Renal pelvis (tissue), 12 donors: ENCODE measurements at places on chromosomes 6 and 20. TPM values are rescaled to one million over a fixed set of nuclear protein-coding genes. Genes with fewer than 3 reads are reported as not detected.
A peak's percentile ranks its signal among the peaks of the same experiment; 100 is the strongest.

DNA sequence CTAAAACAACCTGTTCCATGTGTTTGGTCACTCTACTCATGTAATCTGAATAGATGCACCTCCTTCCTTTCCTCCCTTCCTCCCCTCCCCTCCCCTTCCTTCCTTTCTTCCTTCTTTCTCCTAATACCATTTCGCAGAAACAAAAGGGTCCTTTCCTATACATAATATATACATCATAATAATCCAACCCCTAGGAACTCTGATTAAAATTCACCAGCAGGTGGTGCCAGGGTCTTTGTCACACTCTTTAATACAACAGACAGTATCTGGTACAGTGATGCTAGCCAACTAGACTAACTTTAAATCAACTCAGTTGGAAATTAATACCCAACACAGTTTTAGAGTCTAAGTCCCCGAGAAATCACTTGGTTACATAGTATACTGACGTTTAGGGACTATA lies 181.2 kb upstream of the SHLD1 start:
- peak; percentile 53 for DNase-seq

DNA sequence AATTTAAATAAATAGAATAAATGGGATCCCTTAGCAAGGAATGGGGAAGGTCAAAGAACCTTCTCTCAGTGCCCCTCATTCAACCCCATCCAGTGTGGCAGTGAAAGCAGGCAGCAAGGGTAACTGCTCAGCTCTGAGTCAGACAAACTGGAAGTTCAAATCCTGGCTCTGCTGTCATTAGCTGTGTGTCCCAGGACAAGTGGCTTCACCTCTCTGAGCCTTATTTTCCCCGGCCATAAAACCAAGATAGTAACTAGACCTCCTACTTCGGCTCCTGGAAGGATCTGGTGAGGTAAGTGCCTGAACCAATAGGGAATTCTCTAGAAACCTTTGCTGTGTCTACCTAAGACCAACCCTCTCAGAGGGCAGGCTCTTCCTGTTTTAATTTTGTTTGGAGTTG lies 4.1 kb downstream of the GHRH start:
- no peak for DNase-seq

DNA sequence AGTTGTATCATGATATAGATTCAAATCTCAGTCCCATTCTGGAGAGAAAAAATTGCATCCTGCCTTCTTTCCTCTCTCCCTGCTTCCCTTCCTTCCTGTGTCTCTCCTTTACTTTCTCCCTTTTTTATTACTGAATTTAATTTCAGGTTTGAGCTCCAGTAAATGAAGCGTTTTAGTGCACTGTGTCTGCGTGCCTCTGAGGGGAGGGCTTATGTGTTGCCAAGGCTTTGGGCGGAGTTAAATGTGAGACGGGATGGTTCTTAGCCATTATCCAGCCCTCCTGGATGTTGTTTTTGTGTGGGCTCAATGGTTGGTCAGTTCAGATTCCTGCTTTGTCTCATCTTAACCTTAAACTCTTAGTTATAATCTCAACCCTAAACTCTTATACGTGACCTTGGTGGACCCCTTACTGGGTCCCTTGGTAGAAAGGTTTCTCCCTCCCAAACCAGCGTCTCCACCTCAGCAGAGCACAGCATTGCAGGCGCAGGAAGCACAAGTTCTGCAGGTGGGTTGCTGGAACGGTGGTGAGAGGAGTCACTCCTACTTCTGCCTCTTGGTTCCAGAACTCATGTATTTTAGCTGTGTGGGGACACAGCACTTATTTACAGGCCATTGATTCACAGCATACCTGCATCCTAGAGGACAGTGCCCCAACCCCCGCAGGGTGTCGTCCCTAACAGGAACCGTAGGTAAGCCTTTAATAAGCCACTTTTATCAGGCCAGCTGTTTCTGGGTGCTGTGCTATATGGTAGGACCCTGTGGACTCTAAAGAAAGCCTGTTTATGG lies 68.5 kb downstream of the DNAH8 start:
- no peak for DNase-seq

DNA sequence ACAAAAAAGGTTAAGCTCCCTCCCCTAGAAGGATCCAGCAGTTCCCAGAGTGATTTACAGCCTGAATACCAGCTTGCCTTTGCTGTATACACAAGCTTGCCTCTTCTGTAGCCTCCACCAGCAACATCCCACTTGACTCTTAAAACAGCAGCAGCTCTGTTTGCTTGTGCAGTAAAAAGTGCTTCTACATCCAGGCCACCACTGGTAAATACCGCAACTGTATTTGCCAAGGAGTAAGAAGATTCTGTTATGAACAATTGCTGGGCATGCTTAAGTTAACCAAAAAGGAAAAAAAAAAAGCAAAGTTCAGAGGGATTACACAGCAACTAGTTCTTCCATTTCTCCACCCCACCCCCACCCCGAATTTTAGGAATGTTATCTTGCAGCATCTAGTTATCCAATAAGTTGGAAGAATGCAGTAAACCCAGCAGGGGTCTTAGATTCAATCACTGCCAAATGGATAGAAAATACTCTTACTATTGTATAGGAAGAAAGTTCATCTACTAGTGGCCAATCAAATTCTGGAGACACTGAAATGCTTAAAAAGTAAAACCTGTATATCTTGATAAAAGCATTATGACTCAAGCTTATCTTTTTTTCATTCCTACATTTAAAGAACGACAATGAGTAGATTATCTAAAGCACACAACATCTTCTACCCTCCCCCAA lies 4.8 kb downstream of the SALL4 start:
- peak; percentile 17 for DNase-seq

- DNase-seq, result no peak
Measured at GRCh38 chr6:88666901-88667300, 296.5 kb downstream of the RNGTT start.

- no peak for DNase-seq
Measured at GRCh38 chr6:24859132-24859531, 60.4 kb upstream of the ARMH2 start.

- DNase-seq, result no peak
Measured at GRCh38 chr6:169803816-169804340, 52.5 kb downstream of the ERMARD start.

DNA sequence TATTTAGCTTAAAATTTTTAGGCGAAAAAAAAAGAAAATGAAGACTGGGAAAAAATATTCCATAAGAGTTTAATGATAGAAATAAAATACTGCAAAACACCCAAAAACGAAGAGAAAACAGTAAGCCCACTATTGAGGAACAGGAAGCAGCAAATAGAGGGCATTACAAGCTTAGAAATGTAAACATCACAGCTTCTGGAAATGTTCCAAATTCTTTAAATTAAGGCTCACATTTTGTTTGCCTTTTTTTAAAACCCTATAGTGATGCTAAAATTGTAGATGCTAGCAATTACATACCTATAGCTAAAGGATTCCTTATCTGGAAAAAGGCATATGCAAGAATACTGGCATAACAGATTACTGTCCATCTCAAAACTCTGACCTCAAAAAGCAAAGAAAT lies 248.6 kb downstream of the KHDRBS2 start:
- no peak for DNase-seq

GRCh38 chr6:101878554-101879276 lies 485.2 kb downstream of the GRIK2 start:
- no peak for DNase-seq

DNA sequence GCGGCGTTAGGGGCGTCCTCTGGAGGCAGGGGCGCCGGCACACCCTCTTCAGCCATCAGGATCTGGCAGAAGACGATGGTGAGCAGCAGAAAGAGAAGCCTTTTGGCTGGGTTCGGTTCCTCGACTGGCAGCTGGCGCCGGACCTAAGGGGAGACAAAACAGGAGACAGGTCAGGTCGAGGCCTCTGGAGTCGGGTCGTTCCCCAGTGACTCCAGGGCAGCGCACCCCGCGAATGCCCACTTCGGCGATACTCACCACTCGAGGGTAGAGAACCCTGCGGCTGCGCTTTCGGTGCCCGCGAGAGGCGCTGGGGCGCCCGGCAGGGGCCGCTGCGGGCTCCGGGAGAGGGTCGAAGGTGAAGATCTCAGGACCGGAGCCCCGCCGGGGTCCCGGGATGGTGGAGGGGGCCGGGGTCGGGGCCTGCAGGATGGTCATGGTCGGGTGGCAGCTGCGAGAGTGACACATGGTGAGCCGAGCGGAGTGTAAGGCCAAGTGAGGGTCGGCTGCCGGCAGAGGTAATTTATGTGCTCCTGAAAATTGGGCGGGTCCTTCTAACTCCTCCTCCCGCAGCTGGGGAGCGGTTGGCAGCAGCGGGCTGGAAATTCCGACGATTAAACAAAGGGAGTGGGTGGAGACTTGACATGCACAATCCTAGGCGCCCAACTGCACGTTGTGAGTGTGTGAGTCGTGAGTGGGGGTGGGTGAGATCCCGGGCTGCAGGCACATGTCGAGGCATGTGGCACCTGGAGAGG lies at the start of gene IER3:
IER3 (minus strand) TSS at position 494 of the 752 bp plus-strand sequence; CDS start at position 465, 29 bp downstream.
- peak; percentile 88 for DNase-seq

HLA-F gene
- polyA plus RNA-seq, result 6.3 TPM

CRISP2 gene
- 0.09 TPM for polyA plus RNA-seq

PNPLA1 gene
- 3.0 TPM for polyA plus RNA-seq

CYP21A2 gene
- 0.43 TPM for polyA plus RNA-seq
